CD4-positive, alpha-beta T cell treated with Interleukin-15 for 1 hour (primary cell): ENCODE measurements at places on chromosomes 7 and 10.

DNA sequence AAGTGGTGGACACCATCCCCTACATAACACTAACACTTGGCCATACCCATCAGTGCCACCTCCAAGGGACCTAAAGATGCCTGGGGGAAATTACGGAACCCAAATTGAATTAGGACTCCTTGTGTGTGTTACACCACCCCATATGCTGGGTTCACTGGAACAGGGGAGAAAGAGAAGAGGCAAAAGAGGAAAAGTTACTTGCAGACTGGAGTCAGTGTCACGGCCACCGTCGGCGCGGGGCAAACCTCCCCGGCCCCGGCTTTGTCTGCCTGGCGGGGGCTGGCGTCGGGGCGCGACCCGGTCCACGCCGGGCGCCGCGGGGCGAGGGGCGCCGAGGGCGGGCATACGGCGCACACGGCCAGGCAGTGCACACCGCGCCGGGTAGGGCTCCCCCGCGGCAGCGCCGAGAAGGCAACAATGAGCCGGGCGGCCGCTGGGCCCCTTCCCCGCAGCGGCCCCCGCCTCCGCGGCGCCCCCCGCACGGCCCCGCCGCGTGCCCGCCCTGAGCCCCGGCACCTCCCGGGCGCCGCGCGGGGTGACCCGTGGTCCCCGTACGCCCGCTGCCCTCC, 171.1 kb downstream of the FAM107B start:
- DNase-seq: no peak

- DNase-seq: peak; percentile 92
Observed at GRCh38 chr7:2529161-2530070, 9.8 kb downstream of the LFNG start.

- peak; percentile 41 for DNase-seq
Observed at GRCh38 chr10:103554488-103555324, 61.2 kb downstream of the NEURL1 start.

DNA sequence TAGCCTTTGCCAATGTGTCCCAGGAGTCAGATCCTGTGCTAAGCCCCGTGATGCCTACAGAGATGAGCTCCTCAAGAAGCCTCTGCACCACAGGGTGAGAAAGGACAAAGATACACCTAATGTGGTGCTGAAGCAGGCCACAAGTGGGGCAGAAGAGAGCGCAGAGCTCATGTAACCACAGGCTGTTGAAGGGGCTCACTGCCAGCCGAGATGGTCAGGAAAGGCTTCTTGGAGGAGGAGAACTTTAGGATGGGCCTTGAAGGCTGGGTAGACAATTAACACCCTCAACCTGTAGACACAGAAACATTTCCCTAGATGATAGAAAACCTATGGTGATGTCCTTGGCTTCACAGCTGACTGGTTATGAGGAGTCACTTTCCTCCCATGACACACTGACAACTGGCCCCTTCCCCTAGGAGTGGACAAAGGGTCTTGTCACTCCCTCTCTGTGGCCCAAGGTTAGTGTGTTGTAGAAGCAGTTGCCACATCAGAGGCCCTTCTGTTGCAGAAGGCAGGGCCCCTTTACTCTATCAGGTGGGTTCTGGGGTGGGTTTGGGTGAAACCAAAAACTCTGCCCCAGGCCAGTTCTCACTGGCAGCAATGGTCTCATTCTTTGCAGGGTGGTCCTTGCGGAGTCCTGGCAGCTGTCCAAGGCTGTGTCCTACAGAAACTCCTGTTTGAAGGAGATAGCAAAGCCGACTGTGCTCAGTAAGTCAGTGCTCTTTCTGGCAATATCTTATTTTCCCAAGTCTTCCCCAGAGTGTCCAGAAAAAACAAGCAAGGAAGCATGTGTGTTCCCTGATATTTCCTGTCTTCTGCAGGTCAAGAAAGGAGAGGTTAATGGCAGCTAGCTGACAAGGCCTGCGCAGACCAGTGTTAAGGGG, 69.2 kb downstream of the MINDY4 start:
- no peak for DNase-seq

- no peak for DNase-seq
Observed at GRCh38 chr10:119945805-119946204, 53.3 kb downstream of the SEC23IP start.
